Femur (tissue), 1 donor: ENCODE measurements at places on chromosomes 12 and 14.

DNA sequence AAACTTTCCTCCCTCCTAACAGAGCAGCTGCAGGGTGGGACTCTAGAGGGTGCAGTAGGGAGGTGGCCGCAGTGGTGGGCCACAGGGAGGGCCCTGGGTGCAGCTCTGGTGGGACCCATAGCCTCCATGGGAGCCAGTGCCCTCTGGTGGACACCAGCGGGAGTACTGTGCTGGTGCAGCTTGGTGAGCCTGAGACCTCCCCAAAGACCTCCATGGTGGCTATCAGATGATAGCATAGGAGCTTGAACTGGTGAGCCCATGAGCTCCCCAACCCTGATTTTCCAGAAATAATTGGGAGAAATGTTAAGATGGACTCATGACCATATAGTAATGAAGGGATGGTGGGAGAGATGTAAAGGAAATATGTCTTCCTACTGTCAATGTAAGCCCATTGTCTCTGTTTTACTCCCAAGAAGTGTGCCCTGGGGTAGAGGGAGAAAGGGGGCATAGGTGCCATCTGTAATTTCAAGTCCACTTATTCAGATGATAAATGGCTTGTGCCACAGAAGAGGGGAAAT, 98.7 kb downstream of the GAS2L3 start:
- no peak for DNase-seq

DNA sequence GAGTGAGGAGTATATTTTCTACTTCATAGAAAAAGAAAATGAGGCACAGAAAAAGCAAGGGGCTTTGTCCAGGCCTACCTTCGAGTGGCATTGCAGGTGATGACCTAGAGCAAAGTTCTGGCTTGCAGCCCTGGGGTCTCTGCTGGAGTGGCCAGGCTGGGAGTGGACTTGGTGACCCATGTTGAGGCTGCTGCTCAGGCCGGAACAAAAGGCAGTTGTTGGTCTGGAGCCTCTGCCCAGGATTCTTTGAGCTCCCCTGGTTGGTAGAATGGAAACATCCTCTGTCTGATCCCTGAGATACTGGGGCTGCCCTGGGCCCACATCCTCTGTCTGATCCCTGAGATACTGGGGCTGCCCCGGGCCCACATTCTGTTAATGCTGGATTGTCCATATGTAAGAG, 86.1 kb downstream of the ADCK1 start:
- DNase-seq = no peak

GRCh38 chr14:33951183-33951840, 438 bp upstream of the EGLN3 start:
- DNase-seq = no peak

GRCh38 chr12:58655375-58655774, 264.9 kb downstream of the LRIG3 start:
- no peak for DNase-seq

- no peak for DNase-seq
These were observed 2.7 kb downstream of the C2CD5 start for GRCh38 chr12:22541496-22542155.

DNA sequence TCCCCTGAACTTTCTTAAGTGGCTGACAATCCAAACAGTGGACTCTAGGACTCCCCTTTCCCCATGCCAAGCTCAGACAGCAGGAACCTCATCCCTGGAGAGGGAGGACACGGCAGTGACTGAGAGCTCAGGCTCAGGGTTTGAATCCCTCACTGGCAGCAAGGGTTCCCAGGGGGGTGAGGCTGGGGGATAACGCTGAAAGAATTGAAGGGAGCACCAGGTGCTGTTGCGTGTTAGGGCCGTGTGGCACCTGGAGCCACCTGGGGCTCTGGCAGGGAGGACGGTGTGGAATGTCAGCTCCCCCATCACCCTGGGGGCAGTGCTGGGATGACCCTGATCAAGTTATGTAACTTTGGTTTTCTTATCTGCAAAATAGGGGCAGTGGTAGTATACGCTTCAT, 40.1 kb downstream of the ANO2 start:
- DNase-seq = no peak

GRCh38 chr12:68287106-68287505, 33.7 kb upstream of the IL22 start:
- DNase-seq = no peak

DNA sequence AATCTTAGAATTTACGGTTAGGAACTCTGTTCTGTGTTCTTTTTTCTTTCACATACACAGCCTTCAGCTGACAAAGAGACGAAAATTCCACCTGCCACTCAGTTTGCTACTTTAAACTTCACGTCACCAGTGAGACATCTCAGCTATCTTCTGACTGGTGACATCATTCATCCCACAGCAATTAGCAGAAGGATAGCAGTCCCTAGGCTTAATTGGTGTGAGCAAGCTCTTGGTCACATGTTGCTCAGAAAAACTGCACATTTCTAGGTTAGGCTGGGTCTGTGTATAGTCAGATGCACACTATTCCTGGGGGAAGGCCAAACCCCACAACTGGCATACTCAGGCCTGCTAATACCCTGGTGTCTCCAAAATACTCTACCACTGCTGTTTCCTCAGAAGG, 23.9 kb downstream of the SLC7A7 start:
- no peak for DNase-seq

GRCh38 chr14:67192366-67192765, 3.1 kb downstream of the GARIN2 start:
- DNase-seq = no peak

GRCh38 chr14:55220230-55220629, 28.8 kb upstream of the DLGAP5 start:
- no peak for DNase-seq

DNA sequence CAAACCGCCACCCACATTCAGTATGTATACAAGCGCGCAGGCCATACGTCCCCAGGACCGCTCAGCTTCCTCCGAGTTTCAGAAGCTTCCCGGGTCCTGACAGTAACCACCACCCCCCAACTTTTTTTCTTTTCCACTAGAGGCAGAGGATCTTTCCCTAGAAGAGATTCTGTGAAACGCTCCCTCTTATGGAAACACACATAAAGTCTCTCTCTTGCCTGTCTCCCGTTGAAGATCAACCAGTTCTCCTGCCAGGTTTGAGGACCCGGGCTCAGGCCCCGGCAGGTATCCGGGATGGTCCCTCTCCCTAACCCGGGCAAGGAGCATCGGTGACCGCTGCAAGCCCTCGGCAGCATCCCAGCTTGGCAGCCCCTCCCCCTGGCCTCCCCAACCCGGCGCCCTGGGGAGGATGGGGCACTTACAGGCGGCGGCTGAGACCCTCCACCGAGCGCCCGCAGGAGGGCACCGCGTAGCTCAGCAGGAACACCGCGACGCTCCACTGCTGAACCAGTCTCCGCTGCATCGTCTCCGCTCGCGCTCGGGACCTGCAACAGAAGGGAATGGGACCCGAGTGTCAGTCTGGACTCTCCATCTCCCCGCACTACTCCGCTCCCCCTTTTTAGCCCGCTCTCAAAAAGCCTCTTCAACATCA, 3.4 kb downstream of the PTHLH start:
- DNase-seq = peak; percentile 32

GRCh38 chr14:37411079-37411735, 183.8 kb downstream of the FOXA1 start:
- DNase-seq = no peak

GRCh38 chr14:72751276-72752033, 142.4 kb downstream of the DPF3 start:
- no peak for DNase-seq

GRCh38 chr12:132411457-132411856, 78.5 kb upstream of the FBRSL1 start:
- DNase-seq = peak; percentile 20

GRCh38 chr14:105204931-105205672, 24.0 kb upstream of the NUDT14 start:
- DNase-seq = no peak

- peak; percentile 28 for DNase-seq
These were observed 413.2 kb downstream of the DPF3 start for GRCh38 chr14:72480464-72481243.

- DNase-seq = no peak
These were observed 18.7 kb downstream of the PTHLH start for GRCh38 chr12:27953817-27954216.

DNA sequence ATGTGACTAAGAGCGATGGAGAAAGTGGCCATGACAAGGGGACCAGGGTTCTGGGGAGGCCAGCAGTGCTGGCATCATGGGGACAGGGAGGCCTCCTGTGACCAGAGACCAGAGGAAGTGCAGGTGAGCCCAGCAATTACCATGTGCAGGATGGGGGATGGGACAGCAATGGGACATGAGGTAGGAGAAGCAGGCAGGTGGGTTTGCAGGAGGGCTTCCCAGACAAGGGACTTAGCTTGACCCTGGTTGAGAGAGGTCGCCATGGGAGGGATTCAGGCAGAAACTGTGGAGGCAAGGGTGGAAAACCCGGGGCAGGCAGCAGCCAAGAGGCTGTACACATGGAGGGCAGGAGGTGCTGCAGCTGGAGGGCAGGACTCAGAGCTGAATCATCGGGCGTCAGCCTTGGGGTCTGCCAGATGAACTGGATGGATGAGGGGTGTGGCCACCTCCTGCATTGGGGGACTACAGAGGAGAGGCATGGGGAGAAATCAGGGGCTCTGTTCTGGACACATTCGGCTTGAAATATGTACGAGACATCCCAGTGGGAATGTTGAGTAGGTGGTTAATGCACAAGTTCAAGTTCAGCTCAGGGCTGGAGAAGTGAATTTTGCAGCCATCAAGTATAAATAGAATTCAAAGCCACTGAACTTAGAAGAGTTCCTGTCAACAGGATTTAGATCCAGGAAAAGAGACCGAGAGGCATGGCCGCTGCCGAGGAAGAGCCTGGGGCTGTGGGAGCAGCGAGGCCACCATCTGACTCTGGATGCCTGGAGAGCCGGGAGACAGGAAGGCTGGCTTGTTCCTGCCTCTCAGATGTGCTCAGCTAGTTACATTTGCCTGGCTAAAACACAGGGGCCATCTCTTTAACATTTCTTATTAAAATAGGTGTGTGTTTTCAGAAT, 36.6 kb downstream of the SFSWAP start:
- no peak for DNase-seq

DNA sequence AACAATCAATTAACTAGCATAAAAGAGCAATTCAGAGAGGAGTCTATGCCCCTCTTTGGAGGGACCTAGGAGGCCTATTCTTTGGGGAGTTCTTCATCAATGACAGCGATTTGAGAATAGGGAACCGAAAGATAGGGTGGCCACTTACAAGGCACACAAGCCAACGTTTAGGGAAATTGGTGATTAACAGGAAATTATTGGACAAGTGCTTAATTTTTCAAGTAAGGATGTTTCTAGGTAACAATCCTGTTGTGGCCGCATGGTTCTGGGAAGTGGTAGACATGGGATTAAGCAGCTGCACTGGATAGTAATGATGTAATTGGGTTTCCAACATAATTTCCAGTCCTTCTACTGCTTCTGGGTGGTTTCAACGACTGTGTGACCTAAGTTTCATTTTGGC, 83.2 kb downstream of the HMGA2 start:
- no peak for DNase-seq

GRCh38 chr12:74334780-74335179, 202.9 kb upstream of the ATXN7L3B start:
- DNase-seq = no peak

GRCh38 chr12:44000309-44000952, 164.6 kb downstream of the TMEM117 start:
- DNase-seq = no peak

- DNase-seq = no peak
These were observed 731.2 kb downstream of the RERGL start for GRCh38 chr12:17358835-17359234.
